ENCODE measurements at places on chromosomes 4 and X.

DNA sequence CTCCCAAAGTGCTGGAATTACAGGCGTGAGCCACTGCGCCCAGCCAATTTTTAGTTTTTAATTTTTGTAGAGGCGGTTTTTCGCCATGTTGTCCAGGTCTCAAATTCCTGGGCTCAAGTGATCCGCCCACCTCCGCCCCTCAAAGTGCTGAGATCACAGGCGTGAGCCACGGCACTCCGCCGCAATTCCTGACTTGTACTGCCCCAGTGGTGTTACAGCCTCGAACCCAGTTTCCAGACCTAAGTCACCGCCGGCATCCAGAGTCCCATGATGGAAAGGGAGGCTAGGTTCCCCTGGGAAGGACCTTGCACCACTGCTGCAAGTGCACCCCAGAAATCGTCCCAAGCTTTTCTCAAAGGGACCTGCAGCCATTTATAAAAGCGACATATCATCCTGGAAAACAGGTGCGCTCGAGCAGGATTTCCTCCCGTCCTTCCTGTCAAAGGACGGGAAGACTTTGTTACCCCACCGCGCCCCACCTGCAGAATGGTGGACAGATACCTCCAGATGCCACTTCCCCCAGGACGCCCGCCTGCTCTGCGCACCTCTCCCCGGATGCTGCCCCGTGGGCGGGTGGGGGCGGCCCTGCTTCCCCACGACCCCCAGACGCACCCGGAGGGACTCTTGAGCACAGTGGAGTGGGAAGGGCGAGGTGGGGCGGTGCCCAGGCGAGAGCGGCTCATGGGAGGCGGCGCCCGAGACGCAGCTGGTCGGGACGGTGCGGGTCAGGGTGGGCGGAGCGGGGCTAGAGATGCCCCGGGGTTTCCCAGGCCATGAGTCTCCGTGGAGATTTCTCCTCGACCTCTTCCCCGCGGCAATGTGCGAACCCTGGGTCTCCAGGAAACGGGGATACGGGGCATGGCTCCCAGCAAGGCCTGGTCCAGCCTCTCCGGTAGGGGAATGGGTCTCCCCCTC is 947 bp upstream of the RPL10 start:
- DNase-seq, result peak; percentile 41

DNA sequence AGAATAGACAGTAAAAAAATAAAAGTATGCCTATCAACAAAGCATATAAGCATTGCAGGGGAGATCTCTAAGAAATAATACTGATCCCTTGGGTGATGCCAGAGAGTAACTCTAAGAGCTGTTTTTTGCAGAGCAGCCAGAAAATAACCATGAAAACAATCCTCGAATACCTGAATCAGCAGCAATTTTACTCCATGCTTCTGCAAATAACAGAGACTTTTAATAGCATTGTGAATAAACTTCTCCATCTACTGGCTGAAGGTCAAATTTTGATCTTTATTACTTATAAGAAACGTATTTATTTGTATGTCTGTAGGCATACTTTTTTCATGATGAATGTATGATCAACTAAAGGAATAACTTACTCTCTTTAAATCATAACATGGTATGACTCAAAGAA is 334.5 kb downstream of the GALNTL6 start:
- DNase-seq, result peak; percentile 8

GRCh38 chr4:153634738-153635353 is 49.2 kb upstream of the TLR2 start:
- peak; percentile 57 for DNase-seq

- no peak for DNase-seq
These were observed 107.2 kb downstream of the TAB3 start for GRCh38 chrX:30781711-30782444.

GRCh38 chr4:70728091-70728490 is 6.3 kb downstream of the RUFY3 start:
- DNase-seq, result no peak

DNA sequence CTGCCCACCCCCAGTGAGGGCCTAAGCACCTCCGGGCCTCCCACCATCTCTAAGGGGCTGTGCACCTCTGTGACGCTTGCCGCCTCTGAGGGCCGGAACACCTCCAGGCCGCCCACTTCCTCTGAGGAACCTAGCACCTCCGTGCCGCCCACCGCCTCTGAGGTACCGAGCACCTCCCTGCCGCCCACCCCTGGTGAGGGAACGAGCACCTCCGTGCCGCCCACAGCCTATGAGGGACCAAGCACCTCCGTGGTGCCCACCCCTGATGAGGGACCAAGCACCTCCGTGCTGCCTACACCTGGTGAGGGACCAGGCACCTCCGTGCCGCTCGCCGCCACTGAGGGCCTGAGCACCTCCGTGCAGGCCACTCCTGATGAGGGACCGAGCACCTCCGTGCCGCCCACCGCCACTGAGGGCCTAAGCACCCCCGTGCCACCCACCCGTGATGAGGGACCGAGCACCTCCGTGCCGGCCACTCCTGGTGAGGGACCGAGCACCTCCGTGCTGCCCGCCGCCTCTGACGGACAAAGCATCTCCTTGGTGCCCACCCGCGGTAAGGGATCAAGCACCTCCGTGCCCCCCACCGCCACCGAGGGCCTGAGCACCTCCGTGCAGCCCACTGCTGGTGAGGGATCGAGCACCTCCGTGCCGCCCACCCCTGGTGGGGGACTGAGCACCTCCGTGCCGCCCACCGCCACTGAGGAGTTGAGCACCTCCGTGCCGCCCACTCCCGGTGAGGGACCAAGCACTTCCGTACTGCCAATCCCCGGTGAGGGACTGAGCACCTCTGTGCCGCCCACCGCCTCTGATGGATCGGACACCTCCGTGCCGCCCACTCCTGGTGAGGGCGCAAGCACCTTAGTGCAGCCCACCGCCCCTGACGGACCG is 977 bp downstream of the MAGEE1 start:
- DNase-seq, result no peak

DNA sequence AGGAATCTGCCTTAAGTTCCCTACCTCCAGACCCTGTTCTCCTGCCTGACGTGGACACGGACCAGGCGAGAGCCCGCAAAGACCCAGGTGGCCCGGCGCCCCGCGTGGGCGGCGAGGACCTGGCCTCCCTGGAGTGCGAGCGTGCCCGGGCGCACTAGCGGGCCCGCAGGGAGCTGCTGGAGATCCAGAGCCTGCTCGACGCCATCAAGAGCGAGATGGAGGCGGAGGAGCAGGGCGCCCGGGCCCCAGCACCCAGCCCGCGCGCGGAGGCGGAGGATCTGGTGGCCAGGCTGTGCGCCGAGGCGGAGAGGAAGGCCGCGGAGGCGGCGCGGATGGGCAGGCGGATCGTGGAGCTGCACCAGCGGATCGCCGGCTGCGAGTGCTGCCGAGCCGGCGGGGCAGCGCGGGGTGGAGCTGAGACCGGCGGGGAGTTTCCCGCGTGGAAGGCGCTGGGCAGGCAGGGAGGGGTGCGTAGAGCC is 18.2 kb downstream of the MRFAP1 start:
- no peak for DNase-seq

- DNase-seq, result no peak
These were observed 226.8 kb downstream of the COL25A1 start for GRCh38 chr4:109075621-109076020.

GRCh38 chrX:112642349-112642748 is 37.4 kb downstream of the LHFPL1 start:
- peak; percentile 62 for DNase-seq

GRCh38 chrX:37315511-37316248 is 33.5 kb upstream of the PRRG1 start:
- DNase-seq, result no peak

GRCh38 chrX:136529795-136530194 is 2.2 kb upstream of the VGLL1 start:
- DNase-seq, result no peak

DNA sequence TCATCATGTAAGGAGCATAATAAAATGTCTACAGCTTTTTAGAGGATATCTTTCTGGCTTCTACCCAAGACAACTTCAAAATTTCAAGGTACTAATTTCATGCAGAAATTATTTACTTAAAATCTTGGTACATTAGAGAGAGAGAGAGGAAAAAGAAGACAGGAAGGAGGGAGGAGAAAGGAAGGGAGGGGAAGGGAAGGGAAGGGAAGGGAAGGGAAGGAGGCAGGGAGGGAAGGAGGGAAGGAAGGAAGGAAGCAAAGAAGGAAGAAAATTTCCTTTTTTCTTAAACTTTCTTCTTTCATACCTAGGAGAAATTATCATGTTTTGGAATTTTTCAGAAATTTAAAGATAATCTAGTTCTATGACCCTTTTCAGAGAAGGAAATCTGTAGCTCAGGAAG is 61.8 kb downstream of the HS3ST1 start:
- no peak for DNase-seq

DNA sequence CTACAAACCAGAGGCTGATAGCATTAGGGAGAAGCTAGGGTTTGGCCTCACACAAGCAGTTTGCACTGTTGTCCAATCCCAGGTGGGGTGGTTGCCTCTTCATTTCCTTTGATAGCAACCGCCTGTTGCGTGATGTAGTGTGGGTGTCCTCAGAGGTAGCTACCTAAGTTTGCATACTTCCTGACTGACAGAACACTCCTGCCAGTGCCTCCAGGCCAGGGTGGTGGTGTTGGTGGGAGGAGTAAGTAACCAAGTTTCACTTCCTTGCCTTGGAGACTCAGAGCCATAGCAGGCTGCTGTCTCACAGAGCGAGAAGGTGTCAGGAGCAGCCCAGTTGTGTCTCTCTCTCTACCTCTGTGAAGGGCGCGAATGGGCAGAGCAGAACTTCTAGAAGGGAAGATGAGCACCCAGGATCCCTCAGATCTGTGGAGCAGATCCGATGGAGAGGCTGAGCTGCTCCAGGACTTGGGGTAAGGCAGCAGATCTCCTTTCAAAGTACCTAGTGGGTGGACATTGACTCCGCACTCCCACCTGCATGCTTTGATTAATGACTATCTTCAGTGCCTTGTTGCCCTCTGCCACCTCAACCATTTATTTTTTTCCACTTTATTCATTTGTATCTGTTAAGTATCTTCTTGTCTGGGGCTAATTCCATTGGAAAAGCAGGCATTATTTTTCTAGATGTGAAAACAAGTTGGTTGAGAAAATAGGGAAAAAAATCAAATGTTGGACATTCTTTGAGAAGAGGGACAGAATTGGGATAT is at the start of gene DAPP1:
Gene DAPP1, plus strand, starts transcription at position 283 of the 764 bp plus-strand sequence. Its CDS starts 87 bp downstream, at position 370.
- no peak for DNase-seq

- peak; percentile 97 for DNase-seq
These were observed 14.4 kb downstream of the ANXA3 start for GRCh38 chr4:78565971-78566372.

DNA sequence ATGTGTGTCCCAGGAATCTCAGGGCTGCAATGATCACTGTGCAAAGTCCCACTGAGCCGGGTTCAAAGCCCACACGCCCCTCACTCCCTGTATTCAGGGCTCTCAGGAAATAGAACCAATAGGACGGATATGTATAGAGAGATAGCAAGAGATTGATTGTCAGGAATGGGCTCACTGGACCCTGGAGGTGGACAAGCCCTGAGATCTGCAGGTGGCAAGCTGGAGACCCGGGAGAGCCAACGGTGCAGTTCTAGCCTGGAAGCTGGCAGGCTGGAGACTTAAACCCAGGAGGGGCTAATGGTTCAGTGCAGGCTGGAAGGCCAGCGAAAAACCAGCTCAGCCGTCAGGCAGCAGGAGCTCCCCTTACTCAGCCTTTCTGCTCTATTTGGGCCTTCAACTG is 52.8 kb upstream of the ADRA2C start:
- no peak for DNase-seq

GRCh38 chrX:52979993-52980392 is 21.7 kb upstream of the FAM156A start:
- no peak for DNase-seq

DNA sequence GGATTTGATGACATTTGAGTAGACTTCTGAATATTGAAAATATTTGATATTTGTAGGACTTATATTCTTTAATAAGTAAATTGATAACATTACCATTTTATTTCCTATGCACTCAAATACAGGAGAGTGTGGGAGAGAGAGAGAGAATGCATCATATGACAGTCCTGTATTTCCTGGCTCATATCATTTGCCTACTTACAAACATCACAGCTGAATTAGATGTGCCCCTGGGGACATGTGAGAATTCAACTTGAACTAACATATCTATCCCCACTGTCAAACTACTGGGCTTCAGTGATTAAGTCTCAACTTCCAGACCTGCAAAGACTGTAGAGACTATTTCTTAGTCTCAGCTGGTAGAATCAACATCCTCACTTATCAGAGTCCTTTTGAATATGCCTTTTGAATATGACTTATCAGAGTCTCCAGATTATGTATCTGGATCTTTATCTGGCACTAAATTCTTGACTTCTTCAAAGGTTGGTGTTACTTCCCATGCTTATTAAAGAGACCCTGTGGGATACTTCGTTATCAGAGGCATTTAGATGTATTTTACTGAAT is 75.5 kb downstream of the PABPC4L start:
- no peak for DNase-seq

DNA sequence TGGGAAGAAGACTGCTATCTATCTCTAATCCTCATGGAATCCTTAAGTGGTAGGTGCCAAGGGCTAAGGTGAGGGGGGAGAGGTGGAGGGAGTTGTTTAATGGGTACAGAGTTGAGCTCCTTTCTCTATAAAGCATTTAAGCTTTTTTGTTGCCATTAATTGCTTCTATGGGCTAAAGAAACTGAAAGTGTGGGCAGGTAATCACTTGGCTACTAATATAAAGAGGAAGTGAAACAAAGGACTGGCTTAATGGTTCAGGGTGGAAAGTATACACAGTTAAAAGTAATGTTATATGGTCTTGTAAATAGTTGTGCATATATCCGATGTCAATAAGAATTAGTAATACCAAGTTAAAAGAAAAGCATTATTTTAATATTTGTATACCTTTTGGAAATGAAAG is 83.9 kb downstream of the POLA1 start:
- DNase-seq, result no peak

DNA sequence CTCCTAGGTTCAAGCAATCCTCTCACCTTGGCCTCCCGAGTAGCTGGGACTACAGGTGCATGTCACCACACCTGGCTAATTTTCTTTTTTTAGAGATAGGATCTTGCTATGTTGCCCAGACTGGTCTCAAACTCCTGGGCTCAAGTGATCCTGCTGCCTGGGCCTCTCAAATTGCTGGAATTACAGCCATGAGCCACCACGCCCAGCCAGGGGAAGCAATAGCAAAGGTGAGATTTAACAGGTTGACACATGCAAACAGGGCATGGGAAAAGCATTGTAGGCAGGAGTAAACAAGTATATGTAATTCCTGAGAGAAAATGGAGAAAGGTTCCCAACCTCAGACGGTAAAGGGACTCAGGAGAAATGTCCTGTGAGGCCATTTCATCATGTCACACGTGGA is 33.6 kb upstream of the TBL1X start:
- no peak for DNase-seq

Measured in COLO829 (cell line).